CMK (cell line): ENCODE measurements at places on chromosomes 12 and 14.

GRCh38 chr12:115461401-115461800 lies 777.4 kb upstream of the TBX3 start:
- DNase-seq: no peak

DNA sequence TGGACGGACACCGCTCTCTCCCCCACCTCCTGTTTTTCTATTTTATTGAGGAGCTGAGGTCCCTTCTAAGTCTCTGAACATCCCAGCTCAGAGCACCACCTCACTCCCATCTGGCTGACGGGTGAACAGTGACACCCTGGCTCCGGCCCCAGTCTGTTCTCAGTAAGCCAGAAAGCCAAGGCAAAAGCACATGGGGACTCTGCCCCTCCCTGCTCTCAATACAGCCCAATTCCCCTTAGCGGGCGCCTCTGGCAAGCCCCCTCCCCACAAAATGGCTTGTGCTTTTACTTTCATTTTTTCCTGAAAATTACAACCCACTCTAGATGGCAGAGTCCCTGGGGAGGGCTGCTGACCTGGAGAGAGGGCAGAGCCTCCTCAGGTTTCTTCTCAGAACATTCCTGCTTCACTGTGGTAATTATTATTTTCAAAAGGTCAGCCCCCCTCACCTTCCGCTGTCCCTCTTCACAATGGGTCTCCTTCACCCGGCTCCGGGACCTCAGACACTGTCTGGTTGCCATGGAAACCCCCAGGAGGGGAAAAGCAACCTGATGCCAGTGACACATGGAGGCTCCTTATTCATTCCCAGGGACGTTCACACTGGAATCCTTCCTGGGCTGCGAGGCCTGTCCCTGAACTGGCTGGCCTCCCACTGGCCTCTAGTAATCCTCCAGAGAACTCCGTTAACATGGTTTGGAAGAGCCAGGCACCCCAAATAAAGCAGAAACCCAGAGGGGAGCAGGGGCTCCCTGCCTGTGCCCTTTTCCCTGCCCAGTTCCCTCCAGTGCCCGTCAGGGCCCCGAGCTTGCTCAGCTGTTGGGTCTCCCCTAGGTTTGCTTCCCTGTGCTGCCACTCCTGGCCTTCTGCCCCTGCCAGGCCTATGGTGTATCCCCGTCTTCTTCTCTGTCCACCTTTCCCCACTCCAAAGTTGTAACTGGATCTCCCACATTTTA lies 15.9 kb downstream of the COL2A1 start:
- DNase-seq: no peak

DNA sequence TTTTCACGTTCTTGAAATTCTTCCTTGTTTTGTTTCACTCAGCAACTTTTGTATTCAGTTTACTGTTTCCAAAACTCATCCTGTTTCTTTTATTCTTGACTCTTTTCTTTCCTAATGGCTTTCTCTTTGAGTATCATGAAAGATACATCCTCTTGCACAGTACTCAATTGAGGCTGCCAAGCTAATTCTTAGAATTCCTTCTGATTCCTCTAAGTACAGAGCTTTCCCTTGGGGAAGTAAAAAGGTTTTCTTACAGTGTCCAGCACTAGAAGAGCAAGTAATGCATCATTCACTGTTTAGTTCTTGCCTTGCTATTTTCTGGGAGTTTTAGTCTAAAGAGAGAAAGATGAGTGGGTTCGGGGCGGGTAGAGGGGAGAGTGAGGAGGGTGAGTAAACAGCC lies 154.1 kb downstream of the NEDD1 start:
- no peak for DNase-seq

- peak; percentile 91 for DNase-seq
Measured at GRCh38 chr12:131434208-131435125, 276.4 kb upstream of the SFSWAP start.

- DNase-seq: no peak
Measured at GRCh38 chr14:93703941-93704340, 84.3 kb downstream of the PRIMA1 start.

GRCh38 chr14:99038431-99038820 lies 233.6 kb downstream of the BCL11B start:
- no peak for DNase-seq

DNA sequence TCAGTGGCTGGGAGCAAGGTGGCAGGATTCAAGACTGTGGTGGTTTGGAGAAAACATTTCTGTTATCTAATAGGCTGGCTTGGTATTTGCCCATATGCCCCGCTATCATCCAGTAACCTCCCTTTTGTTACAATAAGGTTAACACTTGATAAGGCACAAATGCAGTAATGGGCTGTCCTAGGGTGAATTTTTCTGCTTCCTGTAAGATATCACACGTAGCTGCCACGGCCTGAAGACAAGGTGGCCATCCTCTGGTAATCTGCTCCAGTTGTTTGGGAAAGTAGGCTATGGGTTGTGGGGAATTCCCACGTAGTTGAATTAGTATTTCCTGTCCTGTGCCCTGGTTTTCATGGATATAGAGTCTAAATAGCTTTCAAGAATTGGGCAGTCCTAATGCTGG lies 23.1 kb downstream of the ANG start:
- peak; percentile 77 for DNase-seq

GRCh38 chr14:24441485-24441884 lies 1.1 kb downstream of the SDR39U1 start:
- DNase-seq: no peak

- DNase-seq: no peak
Measured at GRCh38 chr14:102392506-102392905, 29.8 kb downstream of the TECPR2 start.

DNA sequence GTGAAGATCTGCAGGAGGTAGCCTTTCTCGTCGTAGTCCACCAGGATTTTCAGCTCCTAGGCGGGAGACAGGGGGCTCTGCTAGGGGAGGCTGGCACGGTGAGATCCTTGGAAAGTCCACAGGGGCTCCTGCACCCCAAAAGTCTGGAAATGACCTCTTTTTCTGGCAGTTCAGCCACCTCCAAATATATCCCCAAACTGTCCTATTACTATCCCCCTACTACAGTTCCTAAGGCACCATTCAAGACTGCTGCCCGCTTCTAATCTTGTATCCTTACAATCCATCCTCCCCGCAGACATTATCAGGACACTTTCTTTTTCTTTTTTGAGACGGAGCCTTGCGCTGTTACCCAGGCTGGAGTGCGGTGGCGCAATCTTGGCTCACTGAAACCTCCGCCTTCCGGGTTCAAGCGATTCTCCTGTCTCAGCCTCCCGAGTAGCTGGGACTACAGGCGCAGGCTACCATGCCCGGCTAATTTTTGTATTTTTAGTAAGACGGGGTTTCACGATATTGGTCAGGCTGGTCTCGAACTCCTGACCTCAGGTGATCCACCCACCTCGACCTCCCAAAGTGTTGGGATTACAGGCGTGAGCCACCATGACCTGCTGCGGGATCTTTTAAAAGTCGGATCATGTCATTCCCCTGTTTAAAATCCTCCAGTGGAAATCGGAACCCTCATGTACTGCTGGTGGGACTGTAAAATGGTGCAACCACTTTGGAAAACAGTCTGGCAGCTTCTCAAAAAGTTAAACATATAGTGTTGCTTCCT lies 18.5 kb downstream of the HPD start:
- DNase-seq: no peak

DNA sequence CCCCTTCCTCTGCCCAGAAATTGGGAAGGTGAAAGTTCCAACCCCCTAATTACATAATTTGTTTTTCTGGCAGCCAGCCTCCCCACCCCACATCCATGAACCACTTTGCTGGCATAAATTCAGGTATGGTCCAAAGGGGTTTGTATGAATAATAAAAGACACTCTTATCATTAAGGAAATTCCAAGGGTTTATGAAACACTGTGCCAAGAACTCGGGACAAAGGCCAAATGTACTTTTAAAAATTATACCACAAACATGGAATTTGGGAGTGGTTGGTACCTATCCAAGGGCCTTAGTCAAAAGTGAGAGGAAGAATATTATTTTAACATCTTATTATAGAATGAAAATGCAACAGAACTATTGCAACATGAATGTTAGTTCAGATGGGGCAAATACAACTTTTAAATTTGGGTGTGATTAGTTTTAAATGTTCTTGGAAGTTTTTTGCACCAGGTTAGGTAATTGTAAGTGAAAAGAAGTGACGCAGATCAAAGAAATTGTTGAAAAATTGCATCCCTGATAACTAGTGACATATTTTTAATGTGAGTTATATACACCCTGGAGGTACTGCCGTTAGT lies 217.8 kb downstream of the TMEM117 start:
- DNase-seq: no peak

DNA sequence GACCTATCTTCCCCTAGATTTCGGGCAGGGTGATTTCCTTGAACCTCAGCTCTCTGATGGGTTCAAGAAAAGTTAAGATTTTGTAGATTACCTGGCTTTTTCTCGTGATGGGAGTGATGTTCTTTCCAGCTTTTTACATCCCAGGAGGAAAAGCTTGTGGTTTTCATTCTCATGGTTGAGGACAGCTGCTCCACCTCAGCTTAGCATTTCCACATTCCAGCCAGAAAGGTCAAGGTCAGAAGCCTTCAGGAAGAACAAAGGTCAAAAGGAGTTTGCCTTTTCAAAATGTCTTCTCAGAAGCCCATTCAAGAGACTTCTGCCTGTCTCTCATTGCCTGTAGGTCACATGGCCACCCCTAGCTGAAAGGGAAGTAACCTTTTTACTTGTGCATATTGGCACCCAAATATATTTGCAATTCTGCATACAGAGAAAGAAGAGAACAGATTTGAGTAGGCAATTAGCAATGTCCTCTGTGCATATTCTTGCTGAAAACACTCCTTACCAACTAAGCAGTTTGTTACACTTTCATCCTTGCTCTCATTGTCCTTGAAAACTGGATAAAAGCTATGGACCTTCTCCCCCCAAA lies 6.6 kb upstream of the ADGRD1 start:
- DNase-seq: no peak

- no peak for DNase-seq
Measured at GRCh38 chr12:58803908-58804307, 116.4 kb downstream of the LRIG3 start.

GRCh38 chr14:39731912-39732311 lies 299.7 kb upstream of the FBXO33 start:
- DNase-seq: peak; percentile 5

- DNase-seq: no peak
Measured at GRCh38 chr12:8088574-8088973, 6.5 kb downstream of the NECAP1 start.

DNA sequence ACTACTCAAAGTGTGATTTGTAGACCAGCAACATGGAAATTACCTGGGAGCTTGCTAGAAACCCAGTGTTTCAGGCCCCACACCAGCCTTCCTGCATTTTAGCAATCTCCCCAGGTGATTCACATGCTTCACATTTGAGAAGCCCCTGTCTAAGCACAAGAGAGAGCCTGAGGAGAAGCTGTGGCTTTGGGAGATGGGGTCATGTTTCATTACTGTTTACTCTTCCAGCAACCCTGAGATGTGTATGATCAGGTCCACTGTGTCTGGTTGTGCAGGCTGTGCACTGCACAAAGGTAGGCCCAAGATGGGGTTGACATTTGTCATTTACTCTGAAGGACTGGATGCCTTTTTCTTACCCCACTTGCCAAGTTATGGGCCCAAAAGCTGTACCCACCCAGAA lies 190.1 kb downstream of the SLC41A2 start:
- no peak for DNase-seq

- DNase-seq: no peak
Measured at GRCh38 chr14:99659333-99659741, 14.4 kb downstream of the HHIPL1 start.

DNA sequence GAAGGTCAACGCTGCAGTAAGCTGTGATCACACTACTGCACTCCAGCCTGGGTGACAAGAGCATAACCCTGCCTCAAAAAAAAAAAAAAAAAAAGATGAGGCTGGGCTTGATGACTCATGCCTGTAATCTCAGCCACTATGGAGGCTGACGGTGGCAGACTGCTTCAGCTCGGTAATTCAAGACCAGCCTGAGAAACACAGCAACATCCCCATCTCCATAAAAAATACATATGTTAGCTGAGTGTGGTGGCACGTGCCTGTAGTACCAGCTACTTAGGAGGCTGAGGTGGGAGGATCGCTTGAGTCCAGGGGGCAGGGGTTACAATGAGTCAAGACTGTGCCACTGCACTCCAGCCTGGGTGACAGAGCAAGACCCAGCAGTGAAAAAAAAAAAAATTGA lies 50.4 kb downstream of the GXYLT1 start:
- no peak for DNase-seq

DNA sequence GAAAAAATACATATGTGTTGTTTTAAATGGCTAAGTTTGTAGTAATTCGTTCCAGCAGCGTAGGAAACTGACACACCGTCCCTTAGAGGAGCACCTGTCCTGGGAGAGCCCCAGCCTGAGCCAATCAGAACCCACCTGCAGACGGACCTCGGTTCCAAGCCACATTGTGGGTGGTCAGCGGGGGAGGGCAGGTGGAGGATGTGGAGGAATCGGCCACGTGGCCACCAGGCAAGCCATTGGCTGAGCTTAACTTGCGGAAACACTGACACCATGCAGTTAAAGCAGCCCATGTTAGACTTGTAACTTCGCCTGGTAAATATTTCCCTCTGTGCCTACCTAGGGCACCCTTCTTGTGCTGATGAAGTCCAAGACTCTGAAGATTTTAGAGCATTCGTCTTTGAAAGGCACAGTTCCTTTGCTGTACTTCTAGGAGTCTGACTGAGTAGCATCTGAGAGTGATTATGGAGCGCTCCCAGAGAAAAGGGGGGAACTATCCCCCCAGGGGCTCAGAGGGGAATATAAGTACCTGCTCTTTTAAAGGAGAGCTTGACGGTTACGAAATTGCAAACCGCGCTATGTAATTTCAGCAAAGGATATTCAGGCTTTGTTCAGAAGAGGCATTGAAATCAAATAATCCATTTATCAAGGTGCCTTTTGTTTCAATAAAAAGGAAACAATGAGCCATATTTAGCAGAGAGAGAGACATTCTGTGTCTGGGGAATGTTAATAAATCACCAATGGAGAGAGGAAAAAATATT lies 135.7 kb downstream of the TMEM132C start:
- DNase-seq: no peak

- peak; percentile 91 for DNase-seq
Measured at GRCh38 chr12:56724972-56725722, at the start of gene NACA. TSS of gene NACA (minus strand) at chr12:56725299. CDS start at chr12:56724521, 778 bp downstream.

DNA sequence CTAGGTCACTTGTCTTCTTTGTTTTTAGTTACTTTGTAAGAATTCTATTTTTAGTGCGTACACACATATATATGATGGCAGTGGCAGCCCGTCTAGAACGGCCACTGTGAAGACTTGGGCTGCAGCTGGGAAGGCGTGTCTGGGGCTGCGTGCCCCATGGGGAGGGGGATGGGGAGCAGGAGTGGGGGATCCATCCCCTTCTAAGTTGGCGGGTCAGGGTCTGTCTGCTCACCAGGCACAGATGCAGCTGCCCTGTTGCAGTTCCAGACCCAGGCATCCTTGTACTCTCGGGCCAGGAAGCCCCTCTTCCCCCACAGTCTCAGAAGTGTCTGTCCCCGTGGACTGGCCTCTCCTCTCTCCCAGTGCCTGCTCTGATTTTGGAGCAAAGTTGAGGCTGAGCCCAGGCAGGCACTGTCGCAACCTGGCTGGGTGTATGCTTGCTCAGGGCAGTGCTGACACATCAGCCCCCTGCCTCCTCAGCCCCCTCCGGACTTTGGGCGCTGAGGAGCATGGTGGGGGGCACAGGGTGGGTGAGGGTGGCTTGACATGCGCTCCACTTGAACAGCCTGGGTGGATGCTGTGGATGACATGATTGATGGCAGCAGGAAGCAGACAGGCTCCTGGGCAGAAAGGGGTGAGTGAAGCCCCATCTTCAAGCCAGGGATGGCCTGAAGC lies 271.2 kb upstream of the NAV3 start:
- no peak for DNase-seq

GRCh38 chr12:27198036-27198435 lies 46.0 kb upstream of the STK38L start:
- no peak for DNase-seq
